HCEC 1CT (cell line): ENCODE measurements at places on chromosomes 5 and 9.

DNA sequence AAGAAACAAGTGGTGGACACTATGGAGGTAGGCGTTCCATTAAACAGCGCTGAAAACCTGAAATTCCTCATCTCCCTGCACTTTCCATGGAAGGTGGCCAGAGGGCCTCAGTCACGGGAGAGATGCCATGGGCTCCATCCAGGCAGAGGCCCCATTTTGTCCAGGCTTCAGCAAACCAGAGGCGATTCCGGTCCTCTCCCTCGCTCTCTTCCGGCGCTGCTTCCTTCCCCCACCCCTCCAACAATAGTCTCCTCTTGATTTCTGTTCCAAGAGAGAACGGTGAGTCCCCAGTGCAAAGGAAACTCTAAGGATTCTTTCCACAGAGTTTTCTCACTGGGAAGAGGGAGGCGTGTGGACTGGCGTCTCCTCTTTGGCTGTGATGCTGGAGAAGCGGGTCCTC lies 7.5 kb downstream of the ZNF366 start:
- DNase-seq, result no peak

- no peak for DNase-seq
These were observed 193.5 kb downstream of the SEC61B start for GRCh38 chr9:99415606-99416005.

GRCh38 chr9:111944241-111944866 lies 47.7 kb downstream of the UGCG start:
- DNase-seq, result peak; percentile 69

DNA sequence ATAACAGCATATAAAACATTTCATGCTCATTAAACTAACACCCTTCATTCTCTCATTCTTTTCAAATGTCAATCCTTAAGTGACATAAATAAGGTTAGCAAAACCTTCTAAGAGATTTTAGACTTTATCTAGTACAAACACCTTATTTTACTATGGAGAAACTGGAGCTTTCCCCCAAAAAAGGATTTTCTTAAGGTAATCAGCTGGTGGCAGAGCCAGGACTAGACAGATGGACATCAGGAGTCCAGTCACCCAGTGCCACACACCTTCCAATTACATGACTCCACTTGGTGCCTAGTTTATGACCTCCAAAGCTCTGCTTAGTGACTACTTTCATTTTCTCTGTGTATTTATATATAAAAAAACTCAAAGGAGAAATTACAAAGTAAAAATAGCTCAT lies 70.2 kb downstream of the HTR4 start:
- DNase-seq, result no peak

DNA sequence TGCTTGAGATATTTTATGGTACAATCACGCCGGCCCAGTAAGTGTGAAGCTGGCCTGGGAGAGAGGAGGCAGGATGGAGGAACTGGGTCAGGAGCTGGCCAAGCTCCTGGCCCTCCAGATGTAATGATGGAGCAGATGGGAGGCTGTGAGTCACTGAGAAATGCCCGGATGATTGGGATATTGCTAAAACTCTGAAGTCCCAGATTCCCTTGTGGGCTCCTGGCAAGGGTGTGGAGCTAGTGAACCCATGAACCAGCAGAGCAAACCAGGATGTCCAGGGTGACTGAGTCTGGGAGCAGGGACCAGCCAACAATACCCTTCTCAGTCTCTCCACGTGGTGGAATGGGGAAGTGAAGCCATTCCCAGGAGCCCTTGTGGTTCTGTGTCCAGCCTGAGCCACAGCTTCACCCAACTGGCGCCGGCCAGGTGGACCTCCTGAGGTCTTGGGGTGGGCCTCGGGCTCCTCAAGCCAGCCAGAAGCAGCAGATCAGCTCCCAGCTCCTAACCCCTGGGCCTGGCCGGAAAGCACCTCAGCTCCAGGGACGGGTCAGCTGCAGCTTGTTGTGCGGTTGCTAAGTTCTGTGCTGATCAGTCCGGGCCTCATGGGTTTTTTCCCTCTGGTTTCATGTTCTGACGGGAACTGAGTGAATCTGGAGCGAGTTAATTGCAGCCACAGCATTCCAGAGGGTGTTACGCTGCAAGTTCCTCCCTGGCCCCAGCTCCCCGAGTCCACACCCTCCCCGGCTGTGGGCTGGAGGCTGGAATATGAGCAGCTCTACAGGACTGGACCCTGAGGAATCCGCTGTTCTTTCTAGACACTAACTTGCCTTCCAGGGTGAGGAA lies 37.6 kb downstream of the DUSP1 start:
- peak; percentile 98 for DNase-seq

DNA sequence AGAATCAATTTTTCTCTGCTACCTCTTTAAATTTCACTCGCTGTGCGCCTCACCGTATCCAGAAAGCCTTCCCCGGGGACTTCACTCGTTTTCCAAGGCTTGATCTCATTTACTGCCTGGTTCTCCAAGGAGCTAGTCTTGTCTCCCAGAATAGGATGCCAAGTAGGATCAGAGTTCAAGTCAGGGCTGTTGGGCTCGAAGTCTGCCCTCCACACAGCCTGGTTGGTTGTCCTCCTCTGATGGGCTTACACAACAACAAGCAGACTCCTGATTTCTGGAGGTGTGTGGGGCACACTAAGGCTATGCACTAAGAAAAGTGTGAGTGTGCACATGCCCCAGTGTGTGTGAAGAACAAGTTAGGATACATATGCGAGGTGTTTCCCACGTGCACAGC lies 14.0 kb upstream of the TNIP1 start:
- DNase-seq, result no peak

GRCh38 chr9:20985851-20986600 lies 45.4 kb downstream of the HACD4 start:
- peak; percentile 58 for DNase-seq

DNA sequence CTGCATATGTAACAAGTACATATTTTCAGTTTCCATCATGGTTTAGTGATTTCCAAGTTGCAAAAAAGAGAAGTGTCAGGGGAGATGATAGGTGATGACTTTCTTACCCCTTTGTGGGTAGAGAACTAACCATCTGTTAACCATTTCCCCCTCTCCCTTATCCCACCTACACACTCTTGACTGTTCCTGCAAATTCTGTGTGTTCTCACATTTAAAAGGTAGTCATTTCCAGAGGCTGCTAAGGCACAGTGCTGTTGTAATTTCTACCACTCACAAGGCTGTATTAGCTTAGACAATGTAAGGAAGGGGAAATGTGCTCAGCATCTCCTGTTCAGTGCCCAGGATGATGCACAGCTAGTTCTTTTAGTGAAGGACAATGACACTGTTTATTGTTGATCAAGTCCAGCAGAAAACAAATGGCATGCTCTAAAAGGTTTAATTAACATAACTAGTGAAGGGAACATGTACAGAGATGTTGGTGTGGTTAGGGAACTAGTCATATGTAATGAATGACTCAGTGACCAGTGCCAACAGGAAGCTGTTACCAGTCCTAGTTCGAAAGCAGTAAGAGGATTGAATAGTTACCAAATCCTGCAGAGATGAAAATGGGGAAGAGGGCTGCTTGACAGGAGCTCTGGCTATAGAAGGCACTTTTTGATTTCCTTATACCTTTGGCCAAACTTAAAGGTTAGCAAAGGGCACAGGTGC lies 165.1 kb downstream of the PLK2 start:
- peak; percentile 39 for DNase-seq

DNA sequence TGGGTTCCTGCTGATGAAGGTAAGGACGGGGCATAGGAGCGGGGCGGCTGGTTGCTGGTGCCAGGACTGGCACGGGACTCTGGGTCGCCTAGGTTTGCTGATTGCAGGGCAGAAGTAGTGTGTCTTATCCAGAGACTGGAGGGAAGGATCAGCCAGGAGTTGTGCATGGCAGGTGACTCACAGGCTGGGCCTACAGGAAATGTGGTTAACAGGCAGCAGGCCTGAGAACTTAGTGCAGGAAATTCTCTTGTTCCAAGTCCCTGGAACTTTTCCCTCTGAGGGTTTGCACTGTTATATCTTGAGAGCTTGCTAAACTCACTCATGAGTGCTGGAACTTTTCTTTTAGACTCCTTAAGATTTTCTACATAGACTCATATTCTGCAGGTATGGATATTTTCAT lies 95.1 kb downstream of the ANXA2R start:
- peak; percentile 89 for DNase-seq

DNA sequence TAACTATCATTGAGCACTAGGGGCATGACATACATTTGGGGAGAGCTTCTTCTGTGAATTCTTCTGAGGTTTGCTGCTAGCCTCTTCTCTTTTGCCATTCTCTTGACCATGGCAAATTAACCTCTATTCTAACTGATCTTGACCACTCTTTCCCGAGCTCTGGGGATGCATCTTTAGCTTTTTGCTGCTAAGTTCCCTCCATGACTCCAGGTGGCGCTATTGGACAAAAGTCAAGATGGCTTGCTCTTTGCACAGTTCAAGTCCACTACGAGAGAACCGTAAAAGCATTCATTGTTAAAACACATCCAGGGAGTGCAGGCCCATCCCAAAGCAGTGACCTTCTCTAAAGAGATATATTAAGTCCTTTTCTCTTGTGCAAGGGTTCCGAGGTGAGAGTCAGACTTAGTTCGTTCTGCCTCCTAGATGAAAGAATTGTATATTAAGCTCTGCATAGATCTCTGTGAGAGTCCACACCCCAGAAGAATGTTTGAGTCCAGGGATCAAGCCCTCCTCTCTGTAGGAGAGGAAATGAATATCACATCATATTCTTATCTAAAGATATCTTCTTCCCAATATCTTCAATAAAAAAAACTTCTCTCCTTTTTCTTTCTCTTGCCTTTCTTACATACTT lies 1152.9 kb upstream of the CDH6 start:
- DNase-seq, result peak; percentile 5

DNA sequence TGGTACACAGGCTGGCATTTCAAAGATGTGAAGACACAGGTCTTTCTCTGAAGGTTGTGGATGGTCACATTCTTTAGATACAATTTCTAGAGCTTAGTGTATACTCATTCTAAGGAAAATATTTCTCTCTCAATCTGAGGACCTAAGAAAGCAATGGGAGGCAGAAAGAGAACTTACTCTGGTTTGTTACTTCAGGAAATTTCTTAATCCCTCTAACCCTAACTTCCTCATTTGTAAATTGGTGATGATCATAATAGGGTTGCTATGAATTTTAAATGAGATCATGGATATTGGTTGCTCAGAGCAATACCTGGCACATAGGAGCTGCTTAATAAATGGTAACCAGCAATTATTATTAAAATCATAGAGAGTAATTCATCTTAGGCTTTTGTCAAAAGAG lies 22.1 kb downstream of the FAM170A start:
- no peak for DNase-seq

- DNase-seq, result peak; percentile 41
These were observed 109.2 kb downstream of the DMXL1 start for GRCh38 chr5:119179857-119180641.

DNA sequence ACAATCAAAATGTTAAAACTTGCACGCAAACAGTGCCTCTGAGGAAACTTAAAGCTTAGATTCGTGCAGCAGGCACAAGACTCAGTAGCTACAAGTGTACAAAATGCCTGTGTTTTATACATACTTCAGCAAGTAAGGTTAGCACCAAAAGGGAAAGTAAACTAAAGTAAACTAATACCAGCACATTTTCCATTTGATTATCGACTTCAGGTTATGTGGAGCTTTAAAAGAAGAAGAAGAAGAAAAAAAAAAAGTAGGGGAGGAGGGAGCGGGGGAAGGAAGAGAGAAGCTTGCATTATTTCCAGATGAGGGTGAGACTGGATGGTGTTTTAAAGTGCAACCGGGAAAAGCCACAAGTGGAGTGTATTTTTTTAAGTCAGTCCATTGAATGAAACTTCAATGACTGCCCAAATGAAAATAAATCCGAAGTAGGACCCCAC lies 596 bp upstream of the ADAMTS6 start:
- peak; percentile 45 for DNase-seq

- no peak for DNase-seq
These were observed 20.8 kb downstream of the DNAI1 start for GRCh38 chr9:34479431-34479866.

GRCh38 chr5:93069276-93069675 lies 511.7 kb downstream of the NR2F1-AS1 start:
- DNase-seq, result no peak

DNA sequence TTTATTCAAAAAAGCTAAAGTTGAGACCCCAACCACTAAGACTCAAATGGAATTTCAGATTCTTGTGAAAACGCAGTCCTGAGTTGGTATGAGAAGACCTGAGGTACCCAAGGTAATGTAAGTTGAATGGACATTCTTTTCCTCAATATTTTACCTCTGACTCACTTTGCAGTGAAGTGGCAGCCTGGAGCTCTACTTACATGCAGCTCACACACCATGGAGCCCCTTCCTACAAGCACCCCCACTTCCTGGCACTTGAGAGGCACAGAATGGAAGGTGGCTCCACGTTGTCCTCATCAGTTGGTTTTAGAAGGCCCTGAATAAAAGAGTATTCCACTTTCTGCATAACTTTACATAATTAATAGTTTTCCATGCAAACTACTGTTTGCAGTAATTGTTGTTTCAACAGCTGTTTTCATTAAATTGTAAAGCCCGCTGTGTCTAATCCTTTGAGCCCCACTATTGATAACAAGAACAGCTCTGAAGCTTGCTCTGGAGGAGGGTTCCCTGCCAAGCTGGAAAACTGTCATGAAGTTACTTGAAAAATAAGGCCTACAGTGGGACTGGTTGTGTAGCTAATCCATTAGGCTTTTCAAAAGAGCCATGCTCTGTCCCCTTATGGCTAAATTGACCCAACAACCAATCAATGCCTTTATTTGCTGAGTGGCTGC lies 102.2 kb upstream of the SPATA31D4 start:
- DNase-seq, result peak; percentile 47

DNA sequence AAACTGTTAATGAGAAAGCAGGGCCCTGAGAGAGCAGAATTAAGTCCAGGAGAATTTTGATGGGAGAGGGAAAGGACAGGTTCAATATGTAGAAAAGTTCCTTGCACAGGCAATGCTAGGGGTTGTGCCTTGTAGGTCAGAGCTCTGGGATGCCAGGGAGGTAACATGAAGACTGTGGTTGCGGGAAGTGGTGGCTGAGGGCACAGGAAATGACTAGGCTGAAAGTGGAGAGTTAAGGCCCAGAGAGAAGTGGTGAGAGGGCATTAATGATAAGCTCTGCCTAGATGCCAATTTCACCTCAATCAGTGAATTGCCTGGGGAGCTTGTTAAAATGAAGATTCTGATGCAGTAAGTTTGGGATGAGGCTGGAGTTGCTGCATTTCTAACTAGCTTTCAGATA lies 31.5 kb upstream of the PPP3R2 start:
- no peak for DNase-seq

- DNase-seq, result no peak
These were observed 48.6 kb upstream of the VDAC1 start for GRCh38 chr5:134053314-134053839.

GRCh38 chr5:122896598-122897282 lies 51.3 kb downstream of the SNX24 start:
- peak; percentile 34 for DNase-seq

- no peak for DNase-seq
These were observed 68.7 kb downstream of the PCDH1 start for GRCh38 chr5:141809380-141810096.

- no peak for DNase-seq
These were observed 14.5 kb downstream of the GABRA6 start for GRCh38 chr5:161700065-161700464.

- DNase-seq, result no peak
These were observed 96.8 kb downstream of the OR2K2 start for GRCh38 chr9:111232997-111233790.
